ENCODE measurements at places on chromosomes 16 and 17.

DNA sequence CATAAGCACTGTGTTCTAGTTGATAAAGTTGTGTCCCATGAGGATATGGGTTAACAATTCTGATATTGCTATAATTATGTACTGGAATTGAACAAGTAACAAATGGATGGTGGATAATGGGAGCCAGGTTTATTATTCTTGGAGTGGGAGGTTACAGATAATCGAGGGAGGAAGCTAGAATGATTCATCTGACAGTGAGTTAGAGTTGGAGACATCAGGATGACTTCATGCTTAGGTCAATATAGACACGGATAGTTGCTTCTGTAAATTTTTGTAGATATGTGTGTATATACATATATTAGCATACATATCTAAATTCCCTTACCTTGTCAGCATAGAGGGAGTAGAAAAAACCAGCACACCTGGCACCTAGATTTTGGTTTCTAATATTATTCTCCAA, 293.4 kb downstream of the SHISA9 start:
- DNase-seq, result no peak

GRCh38 chr17:5780476-5780875, 196.2 kb upstream of the NLRP1 start:
- no peak for DNase-seq

- no peak for DNase-seq
Observed at GRCh38 chr17:48240562-48241130, 133.1 kb downstream of the SNX11 start.

- no peak for DNase-seq
Observed at GRCh38 chr16:84785843-84786581, 33.8 kb upstream of the CRISPLD2 start.

DNA sequence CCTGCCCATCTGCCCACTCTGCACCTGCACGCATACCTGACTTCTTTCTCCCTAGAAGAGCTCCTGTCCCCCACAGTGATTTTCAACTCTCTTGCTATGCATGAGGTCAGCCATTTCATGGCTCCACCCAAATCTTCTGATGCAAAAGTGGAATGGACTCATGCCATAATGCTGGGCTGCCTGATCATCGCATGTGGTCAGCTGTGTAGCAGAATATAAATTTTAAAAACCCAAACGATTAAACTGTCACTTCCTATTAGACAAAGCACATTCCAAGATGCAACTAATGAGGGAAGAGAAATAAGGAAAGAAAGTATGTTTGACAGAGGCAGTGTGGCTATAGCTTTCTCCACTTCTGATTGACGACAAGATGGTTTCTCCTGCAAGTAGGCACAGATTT, 26.1 kb downstream of the GRIN2A start:
- DNase-seq, result no peak

DNA sequence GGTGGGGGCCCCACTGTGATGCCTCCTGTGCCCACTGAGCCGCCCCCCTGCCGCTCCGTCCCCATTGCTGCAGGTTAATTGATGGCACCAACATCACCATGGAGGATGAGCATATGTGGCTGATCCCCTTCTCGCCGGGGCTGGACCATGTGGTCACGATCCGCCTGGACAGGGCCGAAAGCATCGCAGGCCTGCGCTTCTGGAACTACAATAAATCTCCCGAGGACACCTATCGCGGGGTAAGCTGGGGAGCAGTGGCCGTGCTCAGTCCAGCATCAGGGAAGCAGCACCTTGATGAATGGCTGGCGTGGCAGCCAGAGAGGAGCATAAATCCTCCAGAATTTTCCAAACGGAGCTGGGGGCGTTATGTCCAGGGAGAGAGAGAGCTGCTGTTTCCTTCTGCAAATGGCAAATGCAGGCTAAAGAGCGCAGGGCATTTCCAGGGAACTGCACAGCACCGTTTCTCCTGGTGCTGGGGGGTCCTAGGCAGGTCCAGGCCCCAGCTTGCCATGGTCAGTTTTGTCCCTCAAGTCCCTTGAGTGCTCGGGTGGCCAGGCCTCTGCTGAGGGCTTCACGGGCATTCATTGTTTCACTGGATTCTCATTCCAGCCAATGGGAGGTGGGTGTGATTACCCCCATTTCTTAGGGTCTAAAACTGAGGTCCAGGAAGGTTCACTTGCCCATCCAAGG, 216.4 kb downstream of the KATNIP start:
- DNase-seq, result no peak

DNA sequence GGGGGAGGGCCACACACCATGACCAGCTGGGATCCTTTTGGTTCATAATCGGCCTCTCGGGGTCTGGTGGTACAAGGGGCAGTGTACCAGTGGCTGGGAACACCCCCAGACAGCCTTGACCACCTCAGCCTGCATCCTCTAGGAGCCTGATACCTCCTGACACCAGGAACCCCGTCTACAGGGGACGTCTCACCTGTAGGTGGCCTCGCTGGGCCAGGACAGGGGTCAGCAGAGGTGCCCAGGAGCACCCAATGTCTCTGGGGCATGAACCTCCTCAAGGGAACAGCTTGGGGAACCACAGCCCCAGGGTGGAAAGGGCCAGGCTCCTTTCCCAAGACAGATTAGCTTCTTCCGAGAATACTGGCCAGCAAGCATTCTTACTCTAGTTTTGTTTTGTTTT, 2.5 kb upstream of the METRNL start:
- DNase-seq, result no peak

DNA sequence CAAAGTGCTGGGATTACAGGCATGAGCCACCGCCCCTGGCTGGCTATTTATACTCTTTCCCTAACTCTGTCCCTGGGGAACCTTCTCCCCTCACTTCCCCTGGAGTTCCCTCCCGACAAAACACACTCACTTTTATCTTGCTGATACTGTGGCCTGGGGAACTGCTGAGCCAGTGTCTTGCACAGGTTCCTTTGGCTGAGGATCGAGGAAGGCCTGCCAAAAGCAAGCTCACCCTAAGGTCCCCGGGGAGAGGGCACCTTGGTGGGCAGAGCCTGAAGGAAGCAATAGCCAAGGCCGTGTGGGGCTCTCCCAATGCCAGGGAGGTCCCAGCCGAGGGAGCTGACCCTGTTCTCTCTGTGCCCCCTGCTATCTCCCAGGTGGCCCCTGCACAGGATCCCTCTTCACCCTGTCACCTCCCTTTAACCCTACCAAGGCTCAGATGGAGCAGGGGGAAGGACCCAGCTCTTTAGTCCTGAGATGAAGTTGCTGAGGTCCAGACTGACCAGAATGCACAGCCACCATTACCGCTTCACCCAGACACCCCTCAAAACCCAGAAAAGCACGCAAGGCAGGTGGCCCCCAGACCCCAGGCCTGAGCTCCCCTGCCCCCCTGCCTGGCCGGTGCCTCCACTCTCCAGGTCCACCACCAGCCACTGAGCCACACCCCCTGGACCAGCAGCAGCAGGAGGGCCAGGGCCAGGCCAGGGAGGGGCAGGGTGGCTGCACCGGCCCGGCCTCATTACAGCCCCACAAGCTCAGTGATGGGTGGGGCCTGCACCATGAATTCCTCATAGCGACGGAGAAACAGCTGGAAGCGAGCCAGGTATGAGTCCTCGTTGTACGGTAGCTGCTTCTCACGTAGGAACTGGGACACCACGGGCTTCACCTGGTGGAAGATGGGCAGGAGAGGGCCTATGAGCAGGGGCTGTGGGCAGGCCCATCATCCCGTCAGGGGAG, 5.1 kb upstream of the FDXR start:
- no peak for DNase-seq

- no peak for DNase-seq
Observed at GRCh38 chr17:7408252-7408727, 645 bp downstream of the NLGN2 start.

DNA sequence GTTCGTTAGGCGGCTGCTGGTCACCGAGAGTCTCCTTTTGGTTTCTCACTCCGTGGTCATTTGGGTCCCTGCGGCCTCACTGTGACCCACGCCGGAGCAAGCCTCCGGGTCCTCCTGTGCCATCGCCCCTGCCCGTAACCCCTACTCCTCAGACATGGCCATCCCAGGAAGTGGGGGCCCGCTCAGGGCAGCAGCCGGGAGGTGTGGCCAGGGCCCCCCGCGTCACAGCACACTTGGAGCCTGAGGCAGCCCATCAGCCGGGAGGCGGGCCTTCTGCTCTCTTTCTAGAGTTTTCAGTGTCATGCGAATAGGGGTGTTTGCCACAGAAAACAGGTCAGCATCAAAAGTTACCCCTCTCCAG, 7.9 kb upstream of the WFIKKN1 start:
- DNase-seq, result no peak

DNA sequence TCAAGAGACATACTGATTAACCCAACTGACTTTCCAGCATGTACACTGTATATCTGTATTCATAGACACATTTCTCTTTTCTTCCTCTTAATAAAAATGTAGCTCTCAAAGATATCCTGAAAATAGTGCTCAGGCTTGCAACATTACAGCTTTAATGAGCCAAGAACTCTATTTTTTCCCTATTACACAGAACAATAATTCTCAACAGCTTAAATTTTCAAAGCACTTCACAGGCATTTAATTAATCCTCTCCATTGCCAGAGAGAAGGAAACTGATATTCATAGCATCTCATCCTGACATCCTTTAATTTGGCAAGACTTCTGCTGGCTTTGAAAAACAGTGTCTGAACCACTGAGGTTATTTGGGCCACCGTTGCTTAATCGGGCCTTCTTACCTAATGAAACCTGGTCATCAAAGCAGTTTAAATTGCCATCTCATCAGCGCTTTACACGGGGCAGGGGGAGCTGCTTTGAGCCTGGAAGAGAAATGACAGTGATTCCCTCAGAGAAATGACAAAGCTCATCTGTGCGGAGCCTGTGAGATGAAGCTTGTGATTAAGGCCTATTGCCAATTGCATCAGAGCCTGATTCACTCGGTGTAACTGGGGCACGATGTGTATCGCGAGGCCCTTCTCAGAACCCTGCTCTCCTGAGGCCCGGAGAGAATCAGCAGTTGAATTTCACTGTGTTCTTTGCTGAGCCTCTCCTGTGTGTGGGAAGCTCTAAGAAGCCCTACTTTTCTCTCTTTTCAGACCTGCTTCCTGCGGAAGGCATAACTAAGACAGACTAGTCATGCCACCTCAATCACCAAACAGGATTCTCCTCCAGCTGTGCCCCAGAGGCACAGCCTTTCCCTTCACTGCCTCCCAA, 8.5 kb upstream of the SIAH1 start:
- DNase-seq, result no peak

DNA sequence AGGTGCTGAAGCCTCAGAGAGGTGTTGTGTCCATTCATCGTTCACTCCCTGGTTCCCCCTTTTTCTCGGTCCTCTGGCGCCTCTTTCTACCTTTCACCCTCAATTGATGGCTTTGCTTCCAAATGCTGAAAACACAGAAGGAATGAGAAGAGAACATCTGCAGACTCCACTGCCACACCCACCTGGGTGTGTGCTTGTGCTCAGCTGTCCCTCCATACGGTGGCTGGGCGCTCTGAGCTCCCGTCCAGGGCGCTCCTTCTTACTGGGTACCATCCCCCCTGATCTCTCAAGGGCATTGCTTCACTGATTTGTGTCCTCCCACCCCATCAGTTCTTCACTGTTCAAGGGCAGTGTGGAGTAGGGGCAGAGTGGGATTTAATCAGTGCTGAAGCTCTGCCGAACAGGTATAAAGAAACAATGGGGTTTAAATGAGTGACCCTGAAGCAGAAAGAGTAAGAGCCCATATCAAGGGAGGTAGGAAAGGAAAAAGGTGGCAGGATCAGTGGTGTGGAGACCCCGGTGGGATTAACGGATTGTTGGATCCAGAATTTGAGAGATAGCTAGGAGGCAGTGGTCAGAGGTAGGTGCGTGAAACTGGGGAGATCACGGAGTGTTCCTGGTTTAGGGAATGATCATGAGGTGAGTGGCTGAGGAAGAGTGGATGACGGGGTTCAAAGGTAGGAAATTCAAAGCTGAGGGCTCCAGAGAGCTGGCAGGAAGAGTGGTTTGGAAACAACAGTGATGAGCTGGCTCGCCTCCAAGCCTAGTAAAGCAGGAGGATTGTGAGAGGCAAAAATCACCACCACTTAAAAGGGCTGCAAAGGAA, 40.8 kb downstream of the MRTFB start:
- DNase-seq, result no peak

GRCh38 chr16:55021595-55022475, 91.2 kb downstream of the IRX5 start:
- no peak for DNase-seq

- no peak for DNase-seq
Observed at GRCh38 chr17:55731586-55732250, 9.1 kb upstream of the TMEM100 start.

DNA sequence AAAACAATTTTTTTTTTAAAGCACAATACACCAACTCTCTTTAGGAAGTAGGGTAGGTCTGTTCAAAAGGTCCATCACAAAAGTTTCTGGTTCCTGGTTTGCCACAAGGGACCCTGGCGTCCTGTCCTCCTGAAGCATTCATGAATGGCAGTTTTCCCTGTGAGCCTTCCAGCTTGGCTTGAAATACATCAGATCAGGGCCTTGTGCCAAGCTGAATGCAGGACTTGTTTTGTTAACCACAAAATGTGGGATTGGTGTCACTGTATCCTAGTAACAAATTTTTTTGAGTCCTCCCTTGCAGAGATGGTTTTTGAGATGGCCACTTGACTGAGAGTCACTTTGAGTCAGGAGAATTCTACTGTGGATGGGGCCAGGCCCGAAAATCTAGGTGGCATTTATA, 3.9 kb downstream of the GNAO1 start:
- no peak for DNase-seq

DNA sequence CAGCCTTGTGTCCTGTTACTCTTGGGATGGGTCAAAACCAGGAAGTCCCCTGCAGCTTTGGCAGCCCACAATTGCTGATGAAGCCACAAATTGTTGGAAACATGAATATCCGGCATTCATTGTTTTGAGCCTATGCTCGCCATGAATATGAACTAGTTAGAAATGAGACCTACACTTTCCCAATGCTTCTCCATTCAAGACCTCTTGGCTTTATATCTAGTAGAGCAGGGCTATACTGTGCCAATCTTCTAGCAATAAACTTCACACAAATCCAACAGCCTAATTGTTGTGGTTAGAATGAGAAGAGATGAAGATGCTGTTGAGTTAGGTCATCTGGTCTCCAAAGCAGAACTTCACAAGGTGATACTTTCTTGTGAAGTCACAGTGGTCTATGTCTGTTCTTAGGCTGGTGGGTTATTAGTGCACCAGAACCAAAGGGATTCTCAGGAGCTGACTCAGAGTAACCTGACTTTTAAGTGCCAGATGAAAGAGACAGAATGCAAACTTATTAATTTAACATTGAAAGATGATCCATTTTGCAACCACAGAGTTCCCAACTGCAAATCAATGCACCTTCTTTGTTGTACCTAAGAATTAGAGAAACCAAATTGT, 13.7 kb upstream of the KRT23 start:
- DNase-seq, result no peak

DNA sequence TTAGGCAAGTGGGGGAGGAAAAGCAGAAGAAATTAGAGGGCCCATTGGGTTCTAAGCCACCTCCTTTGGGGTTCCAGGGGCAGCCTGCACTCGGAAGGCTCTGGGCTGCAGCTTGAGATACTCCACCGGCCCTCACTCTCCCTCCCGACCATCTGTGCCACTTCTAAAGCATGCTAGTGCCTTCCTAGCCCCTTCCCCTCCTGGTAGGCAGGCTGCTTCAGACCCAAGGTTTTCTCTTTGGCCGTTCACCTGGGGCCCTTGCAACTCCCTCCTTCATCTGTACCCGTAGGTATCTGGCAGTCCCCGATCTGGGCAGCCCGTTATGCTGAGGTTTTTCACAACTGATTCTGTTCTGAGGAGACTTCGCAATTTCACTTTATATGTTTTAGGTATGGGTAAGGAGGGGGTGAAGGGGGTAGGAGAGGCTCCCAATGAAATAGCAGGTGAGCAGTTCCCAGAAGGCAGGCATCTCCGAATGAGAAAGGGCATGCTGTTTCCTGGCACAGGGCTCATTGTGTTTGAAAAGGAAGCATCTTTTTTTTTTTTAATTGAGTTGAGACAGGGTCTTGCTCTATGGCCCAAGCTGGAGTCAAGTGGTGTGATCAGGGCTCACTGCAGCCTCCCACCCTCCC, 98.7 kb downstream of the RAB11FIP4 start:
- no peak for DNase-seq

- DNase-seq, result no peak
Observed at GRCh38 chr17:69800870-69801269, 274.2 kb upstream of the KCNJ16 start.

Data from GM18507 (cell line).